Heart left ventricle (tissue), 16 donors: ENCODE measurements at places on chromosomes 2 and 18. TPM values are rescaled to one million over a fixed set of nuclear protein-coding genes. Genes with fewer than 3 reads are reported as not detected.

DNA sequence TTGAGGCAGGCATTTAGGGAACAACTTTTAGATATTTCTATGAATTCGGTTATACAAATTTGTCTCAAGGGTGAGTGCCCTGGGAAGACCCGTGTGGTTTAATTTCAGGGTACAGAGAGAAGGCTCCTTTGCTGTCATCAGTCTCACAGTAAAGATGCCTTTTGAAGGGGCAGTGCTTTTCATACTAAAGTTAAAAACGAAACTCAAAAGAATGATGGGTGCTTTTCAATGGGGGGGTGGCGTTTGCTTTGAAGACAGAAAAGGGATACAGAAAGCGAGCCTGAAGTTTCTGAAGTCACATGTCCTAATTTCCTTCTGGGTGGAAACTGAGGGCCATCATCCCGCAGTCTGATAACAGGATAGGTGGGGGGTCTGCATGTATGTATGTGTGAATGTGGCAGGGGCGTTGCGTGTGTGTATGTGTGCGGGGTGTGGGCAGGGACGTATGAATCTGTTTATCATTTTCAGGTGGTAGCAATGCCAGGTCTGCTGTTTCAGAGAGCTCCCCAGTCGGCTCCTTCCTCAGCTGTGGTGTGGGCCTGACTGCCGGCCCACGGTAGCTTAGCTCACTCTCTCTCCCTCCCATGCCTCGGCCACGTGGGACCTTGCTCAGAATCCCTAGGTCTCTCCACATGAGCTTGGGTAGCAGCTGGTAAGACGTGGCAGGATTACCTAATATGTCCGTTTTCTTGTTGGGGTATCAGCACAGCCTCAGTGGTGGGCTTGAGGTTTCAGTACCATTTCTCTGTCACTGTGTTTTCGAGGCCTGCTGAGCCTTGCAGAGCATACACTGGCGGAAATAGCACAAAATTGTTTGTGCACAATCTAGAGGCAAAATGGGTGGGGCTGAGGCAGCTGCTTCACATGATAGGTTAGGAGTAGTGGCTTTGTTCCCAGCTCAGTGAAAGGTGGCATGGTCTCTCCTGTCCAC is 32.7 kb downstream of the ARHGAP25 start:
- no peaks in the 10 kb centered on the region for H3K36me3 ChIP-seq
- peaks cover 100% of the 10 kb centered on the region for H3K4me1 ChIP-seq
- H3K27me3 ChIP-seq, result no peaks in the 10 kb centered on the region
- peak overlapping the region; percentile 33 for H3K27ac ChIP-seq
- no peak for DNase-seq
- H3K4me3 ChIP-seq, result no peak overlapping the region

- H3K4me3 ChIP-seq, result no peak overlapping the region
- no peak overlapping the region for H3K27ac ChIP-seq
- DNase-seq, result no peak
- H3K27me3 ChIP-seq, result no peaks in the 10 kb centered on the region
Observed at GRCh38 chr2:238117199-238118154, 17.3 kb downstream of the ESPNL start.

Gene TEKT4
- 0.35 TPM for total RNA-seq

DNA sequence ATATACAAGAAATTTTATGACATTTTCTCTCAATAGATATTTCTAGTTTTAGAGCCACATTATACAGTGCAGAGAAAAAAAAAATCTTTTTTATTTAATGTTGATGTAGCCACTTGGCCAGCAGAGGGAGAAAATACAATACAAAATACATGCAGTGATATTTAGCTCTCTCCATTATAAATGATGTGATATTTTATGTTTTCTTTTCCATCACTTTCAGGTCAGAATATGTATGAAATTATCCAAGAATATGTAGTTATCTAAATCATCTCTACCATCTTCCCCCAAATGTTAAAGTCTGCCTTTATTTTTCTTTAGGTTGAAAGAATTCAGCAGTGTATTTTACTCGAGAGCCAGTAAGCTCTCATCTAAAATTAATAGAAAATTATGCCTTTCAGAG is 533.6 kb upstream of the FSHR start:
- no peak overlapping the region for H3K4me3 ChIP-seq
- no peaks in the 10 kb centered on the region for H3K36me3 ChIP-seq
- no peaks in the 10 kb centered on the region for H3K27me3 ChIP-seq
- H3K27ac ChIP-seq, result no peak overlapping the region
- DNase-seq, result no peak
- H3K4me1 ChIP-seq, result no peaks in the 10 kb centered on the region

GRCh38 chr18:79950515-79951341 is 725 bp downstream of the SLC66A2 start:
- no peaks in the 10 kb centered on the region for H3K27me3 ChIP-seq
- H3K36me3 ChIP-seq, result no peaks in the 10 kb centered on the region
- H3K4me3 ChIP-seq, result peak overlapping the region; percentile 95
- H3K4me1 ChIP-seq, result peaks cover 60% of the 10 kb centered on the region
- no peak for DNase-seq

Gene TTC39C
- 2.7 TPM for total RNA-seq

Gene UGT1A10
- total RNA-seq, result not detected

- DNase-seq, result no peak
- H3K4me1 ChIP-seq, result peaks cover 4% of the 10 kb centered on the region
- H3K4me3 ChIP-seq, result no peak overlapping the region
- peaks cover 4% of the 10 kb centered on the region for H3K27me3 ChIP-seq
Observed at GRCh38 chr18:58770601-58771000, 94.1 kb upstream of the ZNF532 start.

- no peaks in the 10 kb centered on the region for H3K27me3 ChIP-seq
- H3K4me1 ChIP-seq, result no peaks in the 10 kb centered on the region
- H3K36me3 ChIP-seq, result no peaks in the 10 kb centered on the region
- no peak overlapping the region for H3K27ac ChIP-seq
- DNase-seq, result no peak
Observed at GRCh38 chr18:75809151-75809925, 381.8 kb upstream of the SMIM21 start.

Gene TMEM163
- 0.31 TPM for total RNA-seq
